ENCODE measurements at places on chromosomes 12 and 14. TPM values are rescaled to one million over a fixed set of nuclear protein-coding genes. Genes with fewer than 3 reads are reported as not detected.

Gene EFS
- 35.4 TPM for polyA plus RNA-seq

Gene GDF3
- polyA plus RNA-seq, result 0.89 TPM

Gene RND1
- polyA plus RNA-seq, result 6.0 TPM

Gene TDRD9
- polyA plus RNA-seq, result 3.3 TPM

Gene ALKBH2
- 28.8 TPM for polyA plus RNA-seq

DNA sequence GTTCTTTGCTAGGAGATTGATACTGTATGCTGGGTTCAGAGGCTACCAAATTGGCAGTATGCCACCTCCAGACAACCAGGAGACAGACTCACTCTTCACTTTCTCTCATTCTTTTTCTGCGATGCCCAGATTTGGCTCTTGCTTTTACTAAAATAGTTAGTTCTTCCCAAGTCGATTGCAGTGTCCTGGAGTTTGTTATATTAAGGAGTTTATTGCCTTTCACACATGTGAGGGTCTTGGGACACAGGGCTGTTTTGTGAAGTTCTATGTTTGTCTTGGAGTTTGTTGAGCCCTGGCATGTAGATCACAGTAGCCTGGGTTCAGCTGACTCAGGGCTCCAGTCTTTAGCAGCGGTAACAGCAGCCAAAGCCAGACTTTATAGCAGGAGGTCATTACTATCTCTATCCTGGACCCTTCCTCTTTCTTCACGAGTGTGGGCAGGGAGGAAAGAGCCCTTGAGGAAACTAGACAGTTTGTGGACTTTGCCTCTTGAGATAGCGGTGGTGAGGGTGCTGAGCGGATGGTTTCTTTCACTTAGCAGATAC, 1.6 kb downstream of the MLEC start:
- DNase-seq, result no peak

DNA sequence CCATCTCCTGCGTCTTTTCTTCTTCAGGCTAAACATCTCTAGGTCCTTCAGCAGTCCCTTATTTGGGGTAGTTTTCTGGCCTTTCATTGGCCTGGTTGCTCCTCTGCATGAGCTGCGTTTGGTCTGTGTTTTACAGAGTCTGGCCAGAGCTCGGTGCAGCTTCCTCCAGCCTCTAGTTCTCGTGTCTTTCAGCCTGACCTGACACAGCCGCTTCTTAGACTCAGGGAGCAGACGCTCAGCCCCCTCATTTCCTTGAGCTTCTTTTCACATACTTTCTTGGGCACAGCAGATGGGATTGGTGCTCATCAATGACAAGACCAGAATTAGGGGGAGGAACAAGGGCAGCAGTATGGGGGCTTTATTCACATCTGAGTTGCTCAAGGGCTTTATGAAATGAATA, 13.6 kb upstream of the GSG1 start:
- no peak for DNase-seq

DNA sequence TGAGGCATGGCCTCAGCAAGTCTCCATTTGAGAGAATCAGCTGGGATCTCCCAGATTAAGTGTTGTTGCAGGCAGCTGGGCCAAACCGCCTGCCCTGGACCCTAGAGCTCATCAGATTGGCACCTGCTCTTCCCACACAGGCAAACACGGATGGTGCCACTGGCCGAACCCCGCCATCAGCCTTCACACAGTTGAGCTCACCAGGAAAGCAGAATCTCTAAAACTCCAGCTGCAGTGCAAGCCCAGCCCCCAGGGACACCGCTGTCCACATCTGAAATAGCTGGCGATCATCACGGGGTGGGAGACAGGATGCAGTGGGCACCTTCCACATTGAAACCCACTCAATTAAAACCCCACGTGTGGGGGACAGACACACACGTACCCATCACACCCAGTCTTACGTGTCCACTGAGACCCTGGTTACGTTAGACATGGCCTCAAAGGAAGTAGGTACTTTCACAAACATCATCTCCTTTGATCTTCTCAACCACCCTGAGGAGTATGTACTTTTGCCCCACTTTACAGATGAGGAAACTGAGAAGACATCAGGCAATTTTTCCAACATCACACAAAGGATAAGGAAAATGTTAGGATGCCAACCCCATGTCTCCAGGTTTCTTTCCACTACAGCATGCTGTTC, 88.8 kb downstream of the SINHCAF start:
- DNase-seq, result no peak

- no peak for DNase-seq
Measured at GRCh38 chr12:117994551-117995438, 21.7 kb upstream of the RFC5 start.

- DNase-seq, result no peak
Measured at GRCh38 chr12:12804011-12804410, 9.1 kb upstream of the DDX47 start.

DNA sequence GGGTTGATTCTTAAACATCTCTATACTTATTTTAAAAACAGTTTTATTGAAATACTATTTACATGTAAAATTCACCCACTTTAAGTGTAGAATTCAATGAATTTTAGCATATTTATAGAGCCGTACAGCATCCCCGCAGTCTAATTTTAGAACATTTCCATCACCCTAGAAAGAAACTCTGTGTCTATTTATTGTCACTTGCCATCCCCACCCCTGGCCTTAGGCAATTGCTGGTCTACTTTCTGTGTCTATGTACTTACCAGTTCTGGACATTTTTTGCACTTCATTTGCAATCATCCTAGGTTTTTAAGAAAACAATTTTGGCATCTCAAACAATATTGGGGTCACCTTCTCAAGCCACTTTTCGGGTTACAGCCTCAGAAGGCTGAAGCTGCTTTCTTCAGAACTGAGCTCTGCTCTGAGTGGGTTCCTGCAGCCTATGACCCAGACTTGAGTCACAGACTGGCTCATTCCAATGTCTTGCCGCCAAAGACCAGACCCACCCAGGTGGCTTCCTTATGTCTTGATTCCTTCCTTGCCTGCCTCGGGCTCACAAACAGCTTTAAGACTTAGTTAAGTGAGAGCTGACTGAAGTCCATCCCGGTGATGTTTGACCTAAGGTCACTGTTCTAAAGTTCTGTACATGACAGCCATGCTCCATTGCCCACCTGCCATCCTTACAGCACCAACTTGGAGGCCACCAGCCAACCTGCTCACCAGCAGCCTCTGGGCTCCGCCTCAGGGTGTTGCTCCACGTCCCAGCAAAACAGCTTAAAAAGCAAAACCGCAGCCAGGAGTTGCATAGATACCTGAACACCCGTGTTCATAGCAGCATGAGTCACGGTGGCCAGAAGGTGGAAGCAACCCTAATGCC, 131.5 kb downstream of the CHST11 start:
- no peak for DNase-seq

DNA sequence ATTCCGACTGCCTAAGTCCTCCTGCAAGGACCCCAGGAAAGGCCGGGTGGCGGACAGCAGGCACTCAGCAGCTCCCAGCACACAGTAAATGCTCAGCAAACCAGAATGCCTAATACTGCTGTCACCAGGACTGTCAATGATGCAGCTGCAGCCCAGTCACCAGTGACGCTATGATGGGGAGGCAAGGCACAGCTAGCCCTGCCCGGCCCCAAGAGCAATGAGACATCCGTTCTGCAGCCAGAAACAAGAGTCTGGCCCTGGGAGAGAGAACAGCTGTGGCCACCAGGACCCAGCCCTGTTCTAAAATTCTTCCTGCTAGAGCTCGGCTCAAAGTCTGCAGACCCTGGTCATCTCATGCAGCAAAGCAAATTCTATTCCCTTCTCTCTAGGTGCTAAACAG, 69.8 kb downstream of the NCOR2 start:
- DNase-seq, result no peak

- no peak for DNase-seq
Measured at GRCh38 chr12:132018193-132018916, 68.6 kb downstream of the EP400 start.

DNA sequence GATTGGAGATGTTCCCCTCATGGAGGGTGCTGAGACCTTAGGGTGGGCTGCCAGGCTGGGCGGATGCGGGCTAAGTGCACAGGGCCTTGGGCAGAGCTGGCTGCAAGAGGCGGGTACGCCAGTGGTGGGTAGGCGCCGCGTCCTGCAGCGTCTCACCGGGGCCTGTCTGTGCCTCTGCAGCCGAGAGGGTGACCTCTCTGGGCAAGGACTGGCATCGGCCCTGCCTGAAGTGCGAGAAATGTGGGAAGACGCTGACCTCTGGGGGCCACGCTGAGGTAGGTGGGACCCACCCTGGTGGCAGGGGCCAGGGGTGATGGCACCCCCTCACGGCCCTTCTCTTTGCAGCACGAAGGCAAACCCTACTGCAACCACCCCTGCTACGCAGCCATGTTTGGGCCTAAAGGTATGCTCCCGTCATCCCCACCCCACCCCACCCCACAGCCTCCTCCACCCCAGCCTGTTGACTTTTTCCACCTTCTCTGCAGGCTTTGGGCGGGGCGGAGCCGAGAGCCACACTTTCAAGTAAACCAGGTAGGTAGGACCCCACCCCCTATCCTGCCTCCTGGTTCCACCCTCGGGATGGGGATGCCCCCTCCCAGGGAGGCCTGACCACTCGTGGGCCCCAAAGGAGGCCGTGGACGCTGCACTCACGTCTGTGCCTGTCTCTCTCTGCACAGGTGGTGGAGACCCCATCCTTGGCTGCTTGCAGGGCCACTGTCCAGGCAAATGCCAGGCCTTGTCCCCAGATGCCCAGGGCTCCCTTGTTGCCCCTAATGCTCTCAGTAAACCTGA, 1.5 kb downstream of the CRIP1 start:
- no peak for DNase-seq
